ENCODE measurements at places on chromosomes 7 and 10.

GRCh38 chr10:77905086-77905748 is 21.3 kb downstream of the DLG5 start:
- DNase-seq = no peak

- DNase-seq = no peak
These were observed 5.0 kb upstream of the RBM17 start for GRCh38 chr10:6083523-6084475.

DNA sequence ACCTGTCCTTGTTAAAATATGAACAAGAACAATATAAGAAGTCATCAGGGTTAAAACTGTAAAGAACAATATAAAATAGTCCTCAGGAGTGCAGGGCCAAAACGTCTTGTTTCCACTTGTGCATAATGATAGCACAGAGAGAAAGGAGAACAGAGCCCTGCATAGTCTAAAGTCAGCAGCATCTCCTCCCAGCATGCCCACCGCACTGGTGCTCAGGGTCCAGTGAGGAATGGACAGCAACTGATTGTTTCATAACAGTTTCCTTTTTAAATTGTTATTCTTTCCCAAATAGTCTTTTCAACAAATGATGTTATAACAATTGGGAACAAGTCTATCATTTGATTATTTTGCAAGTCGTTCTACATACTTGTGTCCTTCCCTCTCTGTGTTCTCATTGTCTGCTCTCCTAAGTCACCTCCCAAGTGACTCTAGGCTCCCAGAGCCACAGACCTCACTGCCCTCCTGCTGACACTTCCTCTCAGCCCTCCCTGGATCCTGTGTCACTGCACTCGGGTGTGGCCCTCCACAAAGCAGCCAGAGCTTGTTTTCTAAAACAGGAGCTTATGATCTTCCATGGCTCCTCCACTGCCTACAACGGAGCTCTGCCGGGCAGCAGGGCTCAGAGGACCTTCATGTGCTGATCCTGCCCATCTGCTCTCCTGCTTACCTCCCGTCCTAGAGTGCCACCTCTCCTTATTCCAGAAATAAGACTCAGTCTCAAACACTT is 27.6 kb downstream of the COBL start:
- no peak for DNase-seq

DNA sequence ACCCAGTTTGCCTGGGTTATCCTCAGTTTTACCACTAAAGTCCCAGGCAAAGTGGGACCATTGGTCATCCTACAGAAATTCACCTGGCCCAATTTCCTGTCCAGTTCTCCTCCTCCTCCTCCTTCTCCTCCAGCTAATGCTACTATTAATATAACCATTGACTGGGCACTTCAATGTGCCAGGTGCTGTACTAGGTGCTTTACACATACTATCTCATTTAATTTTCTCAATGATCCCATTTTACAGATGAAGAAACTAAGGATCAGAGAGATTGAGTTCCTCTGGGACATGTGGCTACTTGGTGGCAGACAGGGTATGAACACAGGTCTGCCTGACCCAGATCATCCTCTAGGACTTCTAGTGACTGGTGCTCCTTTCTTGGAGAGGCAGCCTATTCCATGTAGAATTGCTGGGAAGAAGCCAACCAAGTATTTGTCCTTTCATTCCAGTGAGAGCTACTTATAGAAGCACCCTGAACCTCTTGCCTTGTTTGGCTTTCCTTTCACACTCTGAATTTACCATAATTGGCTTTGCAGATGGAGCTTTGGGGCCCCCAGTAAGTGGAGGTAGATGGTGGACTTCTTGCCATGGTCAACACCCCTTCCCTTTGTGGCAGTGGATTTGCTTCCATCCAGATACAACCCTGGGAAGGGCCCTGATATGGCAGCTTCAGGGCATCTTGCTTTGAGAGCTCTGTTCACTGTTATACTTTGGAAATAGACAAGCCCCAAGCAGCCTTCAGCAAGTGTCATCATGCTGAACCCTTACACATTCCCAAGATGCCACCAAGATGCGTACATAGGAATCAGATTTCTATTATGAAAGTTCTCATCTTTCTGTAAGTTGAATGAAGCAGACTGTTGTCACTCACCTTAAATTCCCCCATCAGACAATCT is 78.7 kb downstream of the MYOF start:
- peak; percentile 37 for DNase-seq

- DNase-seq = no peak
These were observed 254.1 kb downstream of the RELN start for GRCh38 chr7:103735377-103735776.

GRCh38 chr7:52695973-52696595 is 339.3 kb upstream of the POM121L12 start:
- no peak for DNase-seq

- DNase-seq = no peak
These were observed 65.0 kb downstream of the DNAJC12 start for GRCh38 chr10:67772894-67773511.

GRCh38 chr10:121158988-121159579 is 307.9 kb downstream of the WDR11 start:
- no peak for DNase-seq

- no peak for DNase-seq
These were observed 13.5 kb downstream of the PLEKHA8 start for GRCh38 chr7:30041526-30042269.

DNA sequence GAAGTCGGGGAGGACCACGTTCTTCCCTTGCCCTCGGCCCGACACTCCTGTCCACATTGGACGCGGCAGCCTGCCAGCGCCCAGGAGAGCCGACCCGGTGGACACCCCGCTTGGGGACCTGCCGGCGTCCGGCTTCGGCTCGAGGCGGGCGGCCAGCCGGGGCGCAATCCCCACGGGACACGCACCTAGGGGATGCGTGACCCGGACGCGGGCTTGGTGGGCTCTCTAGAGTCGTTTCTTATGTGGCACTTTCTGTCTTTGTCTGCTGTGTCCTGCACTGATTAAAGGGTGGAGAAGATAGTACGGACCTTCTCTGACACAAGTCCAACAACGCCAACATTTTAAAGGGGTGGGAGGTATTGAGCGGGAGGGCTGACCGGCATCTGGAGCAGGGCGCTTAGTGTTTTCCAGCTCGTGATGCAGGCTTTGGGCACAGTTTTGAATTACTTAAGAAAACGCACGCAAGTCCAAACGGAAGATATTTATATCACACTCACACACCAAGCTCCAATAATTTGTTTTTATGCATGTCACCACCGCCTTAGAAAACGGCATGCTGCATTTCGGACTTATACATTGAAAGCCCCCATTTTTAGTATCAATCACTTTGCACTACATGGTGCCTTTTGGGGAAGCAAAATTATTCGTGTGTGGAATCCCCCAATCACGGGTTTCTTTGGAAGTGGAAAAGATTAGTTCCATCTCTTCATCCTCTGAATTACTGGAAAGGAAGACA is 3.9 kb upstream of the SPAG6 start:
- DNase-seq = no peak

DNA sequence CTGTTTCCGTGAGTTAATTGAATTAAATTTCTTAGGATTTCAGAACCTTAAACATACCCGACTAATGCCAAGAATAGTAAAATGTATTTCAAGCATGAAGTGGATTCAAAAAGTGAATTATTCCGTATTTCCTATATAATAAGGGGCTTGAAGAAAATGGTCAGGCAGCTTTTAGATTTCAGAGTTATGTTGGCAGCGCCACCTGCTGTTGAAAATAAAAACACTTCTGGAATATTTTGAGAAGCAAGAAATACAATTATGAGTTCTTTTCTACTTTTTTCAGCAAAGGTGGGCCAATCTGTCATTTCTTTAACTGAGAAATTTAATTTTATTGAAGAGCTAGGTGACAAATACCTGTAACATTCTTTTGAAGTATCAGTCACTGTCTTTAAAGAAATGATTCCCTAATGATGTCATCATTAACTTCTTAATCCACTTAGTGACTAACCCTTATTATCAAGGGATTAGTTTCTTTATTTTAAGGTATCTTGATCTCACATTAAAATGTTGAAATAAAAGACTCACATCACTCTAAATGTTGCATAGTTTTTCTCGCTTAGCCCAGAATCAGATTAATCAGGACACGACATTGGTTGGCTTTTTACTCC is 36.6 kb upstream of the AGR3 start:
- no peak for DNase-seq

DNA sequence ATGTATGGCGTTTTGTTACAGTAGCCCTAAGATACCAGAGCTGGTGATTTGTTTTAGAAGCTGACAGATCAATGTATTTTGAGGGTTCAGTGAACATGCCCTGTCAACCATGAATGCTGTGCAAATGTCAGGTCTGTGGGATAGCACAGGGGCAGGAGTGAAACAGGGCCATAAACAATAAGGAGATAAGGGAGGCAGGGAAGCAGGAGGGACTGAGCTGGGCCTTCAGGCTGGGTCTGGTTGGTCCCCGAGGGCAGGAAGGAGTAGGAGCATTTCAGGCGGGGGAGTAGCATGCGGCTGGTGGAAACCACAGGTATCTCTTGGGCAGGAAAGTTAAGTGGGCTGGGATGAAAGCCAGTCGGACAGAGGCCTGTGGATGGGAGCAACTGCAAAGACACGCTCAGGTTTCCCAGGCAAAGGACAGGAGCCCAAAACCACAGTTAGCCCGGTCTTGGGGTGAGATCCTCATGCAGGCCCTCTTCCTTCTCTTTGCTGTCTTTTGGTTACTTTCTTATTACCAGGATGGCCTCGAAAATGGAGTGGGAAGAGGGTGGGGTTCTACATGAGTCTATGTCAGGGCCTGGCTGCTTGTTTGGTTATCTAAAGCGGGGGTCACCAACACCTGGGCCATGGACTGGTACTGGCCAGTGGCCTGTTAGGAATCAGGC is 69.5 kb upstream of the SEPHS1 start:
- DNase-seq = no peak

GRCh38 chr10:5411941-5412276 is 448 bp upstream of the NET1 start:
- DNase-seq = no peak

- DNase-seq = no peak
These were observed 97.0 kb upstream of the RPA3 start for GRCh38 chr7:7815395-7815794.

- no peak for DNase-seq
These were observed 29.8 kb downstream of the NPS start for GRCh38 chr10:127578961-127579305.

DNA sequence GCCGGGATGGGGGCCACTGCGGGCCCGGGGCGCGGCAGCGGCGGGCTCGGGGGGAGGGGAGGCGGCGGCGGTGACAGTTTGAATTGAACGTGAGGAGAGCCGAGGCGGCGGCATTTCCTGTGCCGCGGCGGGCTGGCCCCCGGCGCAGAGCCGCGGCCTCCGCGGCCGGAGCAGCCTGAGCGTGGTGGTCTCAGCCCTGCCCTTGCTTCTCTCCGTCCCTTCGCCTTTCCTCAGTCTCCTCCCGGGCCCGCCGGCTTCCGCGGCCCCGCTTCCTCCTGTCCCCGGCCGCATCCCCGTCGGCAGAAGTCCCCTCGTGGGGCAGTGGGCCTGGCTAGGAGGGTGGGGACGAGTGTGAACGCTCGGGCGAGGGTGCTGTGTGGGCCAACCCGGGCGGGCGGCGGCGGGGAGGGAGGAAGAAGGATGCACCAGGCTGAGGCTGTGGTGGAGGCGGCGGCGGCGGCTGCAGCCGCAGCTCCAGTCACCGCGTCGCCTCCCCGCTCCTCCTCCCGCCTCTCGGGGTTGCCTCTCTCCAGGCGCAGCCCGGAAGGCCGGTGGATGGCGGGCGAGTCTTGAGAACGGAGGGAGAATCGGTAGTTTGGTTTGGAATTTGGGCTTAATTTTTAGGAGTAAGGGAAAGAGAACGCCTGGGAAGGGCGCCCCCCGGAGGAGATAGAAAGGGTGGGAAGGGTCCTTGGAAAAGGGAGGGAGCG is 690 bp downstream of the SEPTIN7 start:
- peak; percentile 86 for DNase-seq

DNA sequence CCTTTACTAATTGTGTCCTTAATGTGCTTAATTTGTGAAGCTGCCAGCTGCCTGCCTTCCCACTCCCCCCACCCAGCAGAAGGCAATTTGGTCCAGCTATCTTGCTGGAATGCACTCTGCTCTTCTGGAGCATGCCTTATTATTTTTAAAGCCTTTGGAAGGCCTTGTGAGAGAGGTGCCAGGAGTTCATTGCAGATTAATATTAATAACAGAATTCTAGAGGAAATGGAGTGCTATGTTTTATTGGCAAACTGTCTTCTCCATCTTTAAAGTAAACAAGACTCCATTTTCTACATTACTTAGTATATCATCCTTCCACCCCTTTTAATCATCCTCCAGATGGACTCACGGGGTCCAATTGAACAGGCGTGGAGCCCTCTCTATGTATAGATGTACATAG is 50.8 kb upstream of the ZNF32 start:
- no peak for DNase-seq

DNA sequence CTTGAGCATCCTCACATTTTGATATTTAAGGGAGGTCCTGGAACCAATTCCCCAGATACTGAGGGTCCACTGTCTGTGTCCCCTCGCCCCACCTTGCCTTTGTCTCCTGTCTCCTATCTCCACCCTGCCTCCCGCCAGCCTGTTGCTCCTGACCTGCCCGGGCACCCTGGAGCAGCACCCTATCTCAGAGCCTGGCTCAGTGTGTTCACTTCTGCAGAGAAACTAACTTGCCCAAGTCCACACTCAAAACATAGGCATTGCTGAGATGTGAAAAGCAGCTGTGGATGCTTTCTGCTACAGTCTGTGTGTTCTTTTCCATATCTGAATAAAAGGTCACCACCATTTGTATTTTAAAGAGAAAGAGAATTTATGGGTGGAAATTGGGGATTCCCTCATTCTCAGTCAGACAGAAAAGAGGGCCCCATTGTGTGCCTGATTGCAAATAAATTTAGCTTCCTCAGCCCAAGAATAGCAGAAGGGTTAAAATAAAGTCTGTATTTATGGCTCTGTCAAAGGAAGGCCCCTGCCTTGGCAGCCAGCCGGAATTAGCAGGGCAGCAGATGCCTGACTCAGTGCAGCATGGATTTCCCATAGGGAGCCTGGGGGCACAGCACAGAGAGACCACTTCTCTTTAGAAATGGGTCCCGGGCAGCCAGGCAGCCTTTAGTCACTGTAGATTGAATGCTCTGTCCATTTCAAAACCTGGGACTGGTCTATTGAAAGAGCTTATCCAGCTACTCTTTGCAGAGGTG is 161.3 kb downstream of the EGFR start:
- no peak for DNase-seq

GRCh38 chr7:158595068-158595467 is 7.4 kb upstream of the PTPRN2 start:
- no peak for DNase-seq

GRCh38 chr10:22110761-22111160 is 107.1 kb downstream of the EBLN1 start:
- DNase-seq = no peak

- no peak for DNase-seq
These were observed 231.2 kb downstream of the EXOC4 start for GRCh38 chr7:133484086-133484485.

GRCh38 chr10:131694781-131695495 is 205.9 kb upstream of the PPP2R2D start:
- no peak for DNase-seq

DNA sequence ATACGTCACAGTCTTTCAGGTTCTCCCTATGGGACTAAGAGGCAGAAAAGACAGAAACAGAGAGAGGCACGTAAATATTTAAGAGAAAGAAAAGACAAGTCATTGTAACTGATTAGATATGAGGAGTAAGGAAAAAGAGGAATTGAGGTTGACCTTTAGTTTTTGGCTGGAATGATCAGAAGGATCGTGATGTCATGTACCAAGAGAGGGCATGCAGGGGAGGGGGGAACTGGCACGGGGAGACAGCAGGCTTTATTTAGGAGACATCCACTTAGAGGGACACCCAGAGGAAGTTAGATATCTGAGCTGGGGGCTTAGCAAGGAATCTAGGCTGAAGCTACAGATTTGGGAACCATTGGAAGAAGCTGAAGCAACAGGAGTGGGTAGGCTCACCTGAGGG is 9.2 kb upstream of the LRRC20 start:
- no peak for DNase-seq
